NK-92 treated with Interleukin-12 subunit alpha and Interleukin-12 subunit beta, amount 100 ng/mL, for 24 hours (cell line): ENCODE measurements at places on chromosomes 12 and 14.

GRCh38 chr14:34059925-34060650 is 109.2 kb upstream of the EGLN3 start:
- DNase-seq = no peak

DNA sequence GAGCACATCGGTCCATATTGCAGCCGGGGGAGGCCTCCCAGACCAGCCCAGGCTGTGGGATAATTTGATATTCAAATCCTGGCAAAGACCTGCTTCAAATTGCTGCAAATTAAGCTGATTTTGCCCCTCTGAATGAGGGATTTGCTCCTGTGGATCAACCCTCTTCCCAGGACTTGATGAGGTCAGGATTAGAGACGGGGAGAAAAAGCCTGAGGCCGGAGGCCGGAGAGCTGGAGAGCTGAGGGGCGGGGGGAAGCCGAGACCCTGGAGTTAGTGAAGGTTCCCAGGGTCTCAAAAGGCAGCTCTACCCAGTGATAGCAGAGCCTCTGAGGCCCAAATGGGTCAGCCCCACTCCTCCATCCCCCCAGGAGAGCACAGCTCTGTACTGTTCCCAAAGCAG is 17.5 kb upstream of the VSX2 start:
- DNase-seq = no peak

DNA sequence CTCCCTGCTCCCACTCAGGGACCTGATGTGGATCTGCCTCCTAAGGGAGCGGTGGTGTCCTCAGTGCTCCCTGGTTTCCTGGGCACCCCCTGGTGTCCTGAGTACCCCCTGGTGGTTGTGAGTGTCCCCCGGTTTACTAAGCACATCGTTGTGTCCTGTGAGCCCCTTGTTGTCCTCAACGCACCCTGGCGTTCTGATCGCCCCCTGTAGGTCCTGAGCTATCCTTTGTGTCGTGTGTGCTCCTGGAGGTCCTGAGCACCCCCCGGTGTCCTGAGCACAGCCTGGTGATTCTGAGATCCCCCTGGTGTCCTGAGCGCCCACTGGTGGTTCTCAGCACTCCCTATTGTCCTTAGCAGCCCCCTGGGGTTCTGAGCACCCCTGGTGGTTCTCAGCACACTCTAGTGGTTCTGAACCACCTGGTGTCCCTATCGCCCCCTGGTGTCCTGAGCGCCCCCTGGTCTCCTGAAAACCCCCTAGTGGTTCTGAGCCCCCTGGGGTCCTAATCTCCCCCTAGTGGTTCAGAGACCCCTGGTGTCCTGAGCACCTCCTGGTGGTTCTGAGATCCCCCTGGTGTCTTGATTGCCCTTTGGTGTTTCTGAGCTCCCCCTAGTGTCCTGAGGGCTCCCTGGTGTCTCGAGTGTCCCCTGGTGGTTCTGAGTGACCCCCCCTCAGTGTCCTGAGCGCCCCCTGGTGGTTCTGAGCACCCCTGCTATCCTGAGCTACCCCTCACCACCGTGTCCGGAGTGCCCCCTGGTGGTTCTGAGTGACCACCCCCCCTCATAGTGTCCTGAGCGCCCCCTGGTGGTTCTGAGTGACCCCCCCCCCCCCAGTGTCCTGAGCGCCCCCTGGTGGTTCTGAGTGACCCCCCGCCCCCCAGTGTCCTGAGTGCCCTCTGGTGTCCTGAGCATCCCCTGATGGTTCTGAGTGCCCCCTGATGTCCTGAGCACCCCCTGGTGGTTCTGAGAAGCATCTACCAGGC is 615.1 kb downstream of the TMEM121 start:
- DNase-seq = no peak

DNA sequence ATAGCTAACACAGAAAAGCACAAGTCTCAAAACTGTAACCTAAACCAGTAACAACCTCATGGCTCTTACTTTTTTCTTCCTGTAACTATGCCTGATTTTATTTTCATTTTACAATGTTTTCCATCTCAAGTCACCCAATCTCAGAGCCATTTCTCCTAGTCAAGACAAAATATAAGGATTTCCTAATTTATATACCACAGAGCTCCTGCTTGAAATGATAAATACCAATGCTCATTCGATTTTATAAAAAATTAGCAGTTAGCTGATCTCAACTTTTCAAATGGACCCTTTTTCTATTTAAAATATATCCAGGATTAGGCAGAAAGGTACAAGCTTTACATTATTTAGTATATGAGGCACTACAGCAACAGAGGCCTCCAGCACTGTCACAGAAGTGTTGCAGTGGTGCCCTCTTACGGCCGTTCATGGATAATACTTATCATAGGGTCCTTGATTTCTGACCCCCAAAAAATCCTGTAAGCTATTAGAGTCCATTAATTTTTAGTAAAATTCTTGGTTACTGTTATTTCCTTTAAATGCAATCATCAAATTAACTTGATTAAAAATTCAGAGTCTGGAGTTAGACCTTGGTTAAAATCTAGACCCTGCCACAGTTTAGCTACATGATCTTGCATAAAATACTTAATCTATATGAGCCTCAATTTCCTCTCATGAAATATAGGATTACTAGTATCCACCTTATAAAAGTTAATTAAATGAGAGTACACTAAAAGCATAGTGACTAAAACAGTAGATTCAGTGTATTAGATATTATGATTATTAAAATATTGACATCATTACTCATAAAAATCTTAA is 68.3 kb downstream of the SEC23A start:
- DNase-seq = no peak

GRCh38 chr14:77988970-77989369 is 181.2 kb upstream of the NRXN3 start:
- no peak for DNase-seq

GRCh38 chr12:108712165-108712924 is 19.0 kb downstream of the CORO1C start:
- no peak for DNase-seq

GRCh38 chr12:110117956-110118685 is 6.0 kb upstream of the IFT81 start:
- DNase-seq = no peak

DNA sequence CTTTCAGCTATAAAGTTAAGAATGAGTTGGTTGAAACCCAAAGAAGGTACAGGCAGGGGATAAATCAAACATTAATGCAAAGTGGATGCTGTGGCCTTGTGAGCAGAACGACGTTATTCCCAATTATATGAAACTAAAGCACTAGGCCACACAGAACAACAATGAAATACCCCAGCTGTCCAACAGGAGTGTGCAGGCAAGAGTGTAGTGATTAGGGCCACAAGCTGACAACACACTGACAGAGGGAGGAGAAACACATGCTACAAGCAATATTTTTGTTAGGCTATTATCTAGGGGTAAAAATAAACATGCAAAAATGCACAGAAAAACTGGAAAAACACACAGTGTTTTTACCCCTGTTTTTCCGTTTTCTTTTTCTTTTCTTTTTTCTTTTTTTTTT is 15.0 kb downstream of the MAP3K9 start:
- no peak for DNase-seq

- no peak for DNase-seq
These were observed 1.4 kb upstream of the GLRX5 start for GRCh38 chr14:95533391-95533821.

DNA sequence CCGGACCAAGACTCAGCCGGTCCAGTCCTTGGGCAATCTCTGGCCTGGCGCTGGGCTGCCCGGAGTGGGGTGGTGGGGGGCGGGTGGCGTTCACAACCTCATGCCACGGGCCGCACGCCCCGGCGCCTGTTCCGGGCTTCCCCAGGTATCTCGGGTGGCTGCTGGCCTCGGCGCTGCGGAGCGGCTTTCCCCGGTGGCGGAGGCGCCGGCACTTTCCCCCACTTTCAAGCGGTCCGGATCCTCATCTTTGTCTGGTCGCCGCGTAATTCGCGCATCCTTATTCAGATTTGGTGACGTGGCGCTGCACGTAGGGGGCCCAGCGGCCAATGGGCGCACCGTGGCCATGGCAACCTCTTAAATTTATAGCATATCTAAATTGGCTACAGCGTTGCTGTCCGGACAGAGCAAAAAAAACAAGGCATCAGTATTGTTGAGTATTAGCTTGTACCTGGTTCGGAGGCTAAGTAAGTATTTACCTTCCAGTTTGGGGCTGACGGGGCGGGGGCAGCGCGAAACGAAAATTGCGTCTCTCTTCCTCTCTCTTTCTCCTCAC is at the start of gene LHX5:
LHX5 (minus strand) TSS at position 253 of the 553 bp plus-strand sequence. CDS start 373 bp downstream, outside the sequence.
- no peak for DNase-seq

- DNase-seq = no peak
These were observed 155.9 kb upstream of the PRMT8 start for GRCh38 chr12:3335078-3335487.
